ENCODE measurements at places on chromosomes 7 and 10.

- DNase-seq, result peak; percentile 44
Observed at GRCh38 chr10:100518761-100519241, 860 bp downstream of the SEC31B start.

- DNase-seq, result no peak
Observed at GRCh38 chr7:378041-378420, 88.1 kb downstream of the FOXL3 start.

- no peak for DNase-seq
Observed at GRCh38 chr10:128128582-128128981, 2.4 kb upstream of the MKI67 start.

- no peak for DNase-seq
Observed at GRCh38 chr10:43794181-43794815, 145.6 kb upstream of the ZNF32 start.

DNA sequence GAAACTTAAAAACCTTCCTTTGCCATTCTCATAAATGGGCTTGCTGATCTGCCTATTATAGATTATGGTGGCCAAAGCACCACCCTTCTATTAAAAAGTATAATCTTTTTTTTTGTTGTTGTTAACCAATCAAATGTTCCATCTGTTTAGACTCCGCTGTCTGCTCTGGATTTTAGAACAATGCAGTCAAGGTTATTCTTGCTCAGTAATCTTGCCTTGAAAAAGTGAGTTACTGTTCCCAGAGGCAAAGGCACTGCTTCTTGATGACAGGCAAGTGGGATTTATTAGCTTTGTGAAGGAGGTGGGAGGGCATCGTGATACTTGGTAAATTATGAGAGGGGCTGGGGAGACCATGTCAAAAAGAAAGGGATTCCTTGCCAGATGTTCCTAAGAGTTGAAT lies 143.5 kb downstream of the KIAA1217 start:
- DNase-seq, result no peak

DNA sequence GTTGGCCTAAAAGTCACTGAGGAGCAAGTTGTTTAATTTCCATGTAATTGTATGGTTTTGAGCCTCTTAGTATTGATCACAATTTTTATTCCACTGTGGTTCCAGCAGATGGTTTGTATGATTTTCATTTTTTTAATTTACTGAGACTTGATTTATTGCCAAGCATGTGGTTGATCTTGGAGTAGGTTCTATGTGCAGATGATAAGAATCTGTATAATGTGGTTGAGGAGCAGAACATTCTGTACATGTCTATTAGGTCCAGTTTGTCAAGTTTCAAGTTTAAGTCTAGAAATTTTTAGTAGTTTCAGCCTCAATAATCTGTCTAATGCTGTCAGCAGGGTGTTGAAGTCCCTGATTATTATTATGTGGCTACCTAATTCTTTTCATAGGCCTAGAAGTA lies 22.7 kb upstream of the ZWINT start:
- DNase-seq, result no peak

DNA sequence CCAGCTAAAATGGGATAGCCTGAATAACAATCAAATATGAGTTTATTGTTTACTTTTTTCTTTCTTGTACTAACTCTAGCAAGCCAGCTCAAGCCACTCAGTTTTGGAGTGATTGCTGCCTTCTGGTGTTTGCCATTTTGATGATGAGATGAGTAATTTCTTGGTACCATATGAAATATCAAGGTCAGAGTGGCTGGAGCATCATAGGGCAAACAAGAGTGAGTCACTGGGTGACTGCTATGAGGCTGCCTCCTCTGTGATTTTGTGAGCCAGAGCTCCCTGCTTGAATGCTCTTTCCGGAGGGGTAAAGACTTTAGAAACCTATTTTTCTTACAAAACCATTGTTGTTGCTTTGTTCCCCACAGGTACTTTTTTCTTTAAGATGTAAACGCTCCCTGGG lies 295.6 kb downstream of the PRKG1 start:
- DNase-seq, result no peak

DNA sequence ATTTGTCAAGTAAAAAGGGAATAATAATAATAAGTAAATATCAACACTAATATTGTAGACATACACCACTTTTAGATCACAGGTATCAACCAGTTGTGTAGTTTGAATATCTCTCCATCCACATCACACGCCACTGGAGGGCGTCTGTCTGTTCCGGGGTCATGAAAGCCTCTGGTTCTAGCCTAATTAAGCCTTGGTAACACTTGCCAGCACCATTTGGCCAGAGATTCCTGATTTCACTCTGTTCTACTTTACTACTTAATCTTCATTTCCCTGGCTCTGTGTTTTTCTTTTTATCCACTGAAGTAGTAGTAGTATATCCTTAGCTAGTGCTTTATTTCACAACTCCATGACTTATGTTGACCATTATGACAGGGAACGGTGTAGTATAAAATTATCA lies 285.6 kb upstream of the POM121L12 start:
- no peak for DNase-seq

DNA sequence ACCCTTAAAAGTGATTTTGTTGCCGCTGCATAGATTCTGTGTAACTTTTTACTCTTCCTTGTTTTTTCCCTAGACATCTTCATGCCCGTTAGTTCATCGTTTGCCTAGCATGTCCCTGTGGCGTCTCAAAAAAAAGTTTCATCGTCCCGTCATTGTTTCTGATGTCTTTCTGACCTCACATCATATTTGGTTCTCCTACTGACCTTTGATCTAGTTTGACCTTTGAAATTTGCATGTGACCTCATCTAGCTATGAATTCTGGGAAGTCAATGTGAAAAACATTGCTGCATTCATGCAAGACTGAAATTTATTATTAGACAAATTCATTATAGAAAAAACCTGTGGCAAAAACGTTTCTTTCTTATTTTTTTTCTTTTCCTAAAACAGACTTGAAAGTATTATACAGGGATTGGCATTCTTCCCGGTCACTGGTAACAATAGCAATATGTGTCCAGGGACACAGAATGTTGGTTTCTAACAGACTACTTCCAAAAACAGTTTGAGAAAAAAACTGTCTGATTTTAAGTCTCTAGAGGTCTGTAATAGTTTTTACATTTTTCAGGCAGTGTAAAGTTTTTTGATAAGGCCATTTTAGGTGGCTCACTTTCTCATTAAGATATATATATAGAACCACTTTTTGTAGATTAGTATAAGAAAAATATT lies 280.9 kb downstream of the USP6NL start:
- no peak for DNase-seq

- no peak for DNase-seq
Observed at GRCh38 chr10:1411451-1411850, 325.9 kb downstream of the ADARB2 start.

DNA sequence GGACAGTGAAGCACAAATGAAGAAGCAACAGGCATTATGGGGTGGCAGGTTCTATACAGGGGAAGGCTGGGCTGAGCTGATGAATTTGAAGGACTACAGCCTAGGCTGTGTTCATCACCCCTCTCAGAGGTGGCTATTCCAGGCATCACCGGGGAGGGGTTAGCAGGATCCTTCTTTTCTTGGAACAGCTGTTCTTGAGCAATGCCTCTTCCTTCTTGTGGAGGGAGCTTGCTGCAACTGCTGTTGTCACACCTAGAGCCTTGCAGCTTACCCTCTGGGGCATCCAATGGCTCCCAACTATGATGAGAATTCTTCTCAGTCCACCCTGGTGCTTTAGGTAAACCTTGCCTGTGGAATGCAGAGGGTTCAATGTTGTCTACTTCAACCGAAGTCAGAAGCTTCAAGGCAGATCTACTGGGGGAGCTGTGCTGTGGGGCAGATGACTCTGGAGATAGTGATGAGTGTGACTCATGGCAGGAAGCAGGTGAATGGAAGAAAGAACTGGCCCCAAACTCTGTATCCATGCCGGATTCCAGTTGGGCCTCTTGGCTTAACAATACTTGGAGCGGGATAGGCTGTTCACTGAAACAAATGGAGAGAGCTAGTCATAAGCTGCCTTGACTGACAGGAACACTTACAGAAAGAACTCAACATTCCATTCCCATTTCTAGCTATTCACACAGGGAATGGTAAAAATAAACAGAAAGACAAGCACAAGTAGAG lies 21.5 kb upstream of the PPP3CB start:
- DNase-seq, result no peak

DNA sequence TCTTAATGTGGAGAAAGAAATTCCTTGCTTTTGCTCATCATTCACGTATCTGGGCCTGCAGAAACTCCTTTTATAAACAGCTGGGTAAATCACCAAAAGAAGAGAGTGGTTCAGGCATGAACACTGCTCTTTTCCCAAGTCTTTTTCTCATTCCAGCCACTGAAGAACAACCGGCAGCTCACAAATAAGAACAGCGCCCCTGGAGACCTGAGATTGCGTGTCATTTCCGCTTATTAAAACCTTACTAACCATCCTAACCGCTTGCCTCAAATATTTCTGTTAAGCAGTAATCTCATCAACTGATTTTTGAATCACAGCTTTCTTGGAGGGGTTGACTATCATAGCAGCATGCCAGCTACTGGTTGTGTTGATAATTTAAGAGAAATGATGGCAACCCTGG lies 213.0 kb upstream of the PLXNA4 start:
- DNase-seq, result no peak

- DNase-seq, result no peak
Observed at GRCh38 chr7:122748195-122748594, 45.5 kb upstream of the RNF148 start.

DNA sequence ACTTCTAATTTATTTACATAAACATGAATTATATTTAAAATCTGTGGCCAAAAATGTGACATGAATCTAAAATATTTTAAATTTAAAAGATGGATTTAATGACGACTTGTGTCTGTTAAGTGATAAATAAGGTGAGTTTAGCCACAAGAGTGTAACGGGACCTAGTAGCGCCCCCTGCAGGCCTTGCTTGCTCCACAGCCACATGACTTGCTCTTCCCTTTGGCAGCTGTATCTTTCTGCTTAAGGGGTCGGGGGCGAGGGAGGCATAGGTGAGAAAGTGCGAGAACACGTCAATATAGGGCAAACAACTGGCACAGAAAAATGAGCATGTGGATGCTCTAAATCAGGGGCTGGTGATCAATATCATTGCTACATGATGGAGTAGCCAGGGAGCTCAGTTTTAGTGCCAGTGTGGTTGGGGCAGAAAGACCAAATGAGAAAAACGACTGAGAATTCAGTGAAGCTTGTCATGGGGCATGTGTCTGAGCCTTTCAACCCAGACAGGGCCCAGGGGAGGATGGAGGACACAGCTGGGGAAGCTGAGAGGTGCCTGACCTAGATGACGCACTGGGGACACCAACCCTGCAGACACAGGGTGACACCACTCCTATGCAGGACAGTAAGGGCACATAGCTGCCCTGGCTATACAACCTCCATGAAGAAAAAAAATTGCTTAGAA lies 49.8 kb downstream of the PAXIP1 start:
- peak; percentile 27 for DNase-seq

DNA sequence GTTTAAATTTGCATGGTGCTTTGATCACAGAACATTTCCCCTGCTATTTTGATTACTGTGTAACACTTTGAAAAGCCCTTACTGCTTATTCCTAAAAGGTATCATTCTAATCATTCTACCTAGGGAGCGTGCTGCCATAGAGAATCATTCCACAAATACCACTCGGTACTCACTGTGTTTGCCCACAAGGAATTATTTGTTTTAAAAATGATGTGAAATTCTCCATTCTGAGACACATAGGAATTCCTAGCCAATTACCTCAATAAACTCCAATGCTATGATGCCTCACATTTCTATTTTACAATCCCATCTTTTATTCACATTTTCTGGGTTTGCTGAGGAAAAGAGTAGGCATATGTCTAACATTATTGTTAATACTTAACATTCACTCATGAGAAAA lies 16.2 kb upstream of the TES start:
- no peak for DNase-seq

- DNase-seq, result no peak
Observed at GRCh38 chr10:112680586-112680985, 233.6 kb downstream of the VTI1A start.

DNA sequence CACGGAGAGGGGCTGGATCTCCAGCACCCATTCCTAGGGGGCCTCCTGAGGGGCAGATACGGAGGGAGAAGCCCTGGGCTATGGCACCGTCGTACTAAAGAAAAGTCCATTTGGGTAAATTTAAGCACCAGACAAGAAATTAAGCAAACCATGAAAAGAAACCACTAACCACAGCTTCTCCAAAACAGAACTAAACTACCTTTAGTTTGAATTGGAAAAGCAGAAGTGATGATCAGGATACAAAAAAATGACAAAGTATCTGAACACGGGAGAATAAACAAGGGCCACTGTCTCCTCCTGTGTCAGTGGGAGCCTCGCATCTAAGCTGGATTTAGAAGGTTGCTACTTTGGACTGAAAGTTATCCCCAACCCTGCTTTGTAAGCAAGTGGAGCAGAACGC lies 69.1 kb downstream of the DIP2C start:
- DNase-seq, result no peak

DNA sequence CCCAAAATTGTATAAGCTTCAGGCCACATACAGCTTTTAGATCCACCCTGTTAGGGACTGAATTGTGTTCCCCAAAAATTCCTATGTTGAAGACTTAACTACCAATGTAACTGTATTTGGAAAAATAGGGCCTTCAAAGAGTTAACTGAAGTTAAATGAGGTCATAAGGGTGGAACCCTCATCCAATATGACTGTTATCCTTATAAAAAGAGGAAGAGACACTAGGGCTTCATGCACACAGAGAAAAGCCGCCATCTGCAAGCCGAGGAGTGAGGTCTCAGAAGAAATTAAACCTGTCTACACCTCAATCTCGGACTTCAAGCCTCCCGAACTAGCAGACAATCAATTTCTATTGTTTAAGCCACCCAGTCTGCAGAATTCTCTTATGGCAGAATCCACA lies 317.9 kb upstream of the NFE2L3 start:
- DNase-seq, result no peak

- no peak for DNase-seq
Observed at GRCh38 chr7:51228386-51228958, 88.1 kb downstream of the COBL start.

GRCh38 chr7:2211259-2211880 lies 21.4 kb downstream of the MAD1L1 start:
- DNase-seq, result no peak

DNA sequence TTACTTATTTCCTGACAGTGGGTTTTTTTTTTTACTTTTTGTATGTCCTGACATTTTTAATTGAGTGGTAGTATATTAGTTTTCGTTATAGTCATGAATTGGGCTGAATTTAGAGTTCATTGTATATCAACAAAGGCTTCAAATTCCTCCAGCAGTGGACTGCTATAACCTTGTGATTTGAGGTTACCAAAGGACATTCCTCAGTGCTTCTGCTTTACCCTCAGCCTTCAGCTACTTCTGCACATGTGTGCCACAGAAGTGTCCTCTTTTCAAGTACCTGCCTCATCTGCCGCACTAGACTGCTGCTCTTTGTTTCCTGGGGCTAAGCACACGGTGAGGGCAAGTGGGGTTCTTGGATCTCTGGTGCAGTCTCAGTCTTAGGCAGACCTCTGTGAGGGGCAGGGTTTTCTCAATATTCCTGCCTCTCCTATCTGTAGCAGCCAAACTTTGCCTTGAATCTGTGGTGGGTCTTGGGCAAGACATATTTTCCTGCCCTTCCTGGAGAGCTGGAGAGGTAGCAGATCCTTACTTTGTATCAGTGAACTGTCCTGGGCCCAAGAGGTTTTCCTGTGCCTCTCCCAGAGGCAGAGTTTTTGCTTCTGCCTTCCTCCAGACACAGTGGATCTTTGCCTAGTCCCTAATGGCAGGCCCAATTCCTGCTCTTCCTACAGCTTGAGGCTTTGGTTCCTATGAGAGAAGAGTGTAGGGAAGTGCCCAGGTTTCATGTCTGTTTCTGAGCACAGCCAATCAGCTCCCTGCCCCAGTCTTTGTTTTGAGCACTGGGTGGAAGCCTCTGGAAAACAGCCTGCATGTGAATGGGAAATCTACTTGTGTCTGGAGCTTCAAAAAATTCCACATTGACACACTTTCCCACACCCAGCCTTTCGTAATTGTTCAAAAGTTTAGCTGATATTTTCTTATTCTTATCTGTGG lies 39.0 kb upstream of the STRIP2 start:
- no peak for DNase-seq

GRCh38 chr10:17053061-17053460 lies 76.5 kb downstream of the CUBN start:
- no peak for DNase-seq
